ENCODE measurements at places on chromosomes 16 and 17.

DNA sequence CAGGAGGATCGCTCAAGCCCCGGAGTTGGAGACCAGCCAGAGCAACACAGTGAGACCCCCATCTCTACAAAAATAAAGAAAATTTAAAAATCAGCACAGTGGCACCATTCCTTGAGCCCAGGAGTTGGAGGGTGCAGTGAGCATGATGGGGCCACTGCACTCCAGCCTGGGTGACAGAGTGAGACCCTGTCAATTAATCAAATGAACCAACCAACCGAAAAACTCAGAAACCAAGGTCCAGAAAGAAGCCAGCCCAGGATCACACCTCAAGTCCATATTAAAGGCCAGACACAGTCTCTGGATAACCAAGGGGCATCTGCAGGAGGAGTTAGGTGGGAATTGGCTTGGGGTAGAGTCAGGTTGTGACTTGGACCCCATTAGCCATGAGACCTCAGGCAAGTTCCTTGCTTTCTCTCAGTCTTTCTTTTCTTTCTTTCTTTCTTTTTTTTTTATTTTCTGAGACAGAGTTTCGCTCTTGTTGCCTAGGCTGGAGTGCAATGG, 2.4 kb downstream of the HSD17B1 start:
- no peak for DNase-seq

DNA sequence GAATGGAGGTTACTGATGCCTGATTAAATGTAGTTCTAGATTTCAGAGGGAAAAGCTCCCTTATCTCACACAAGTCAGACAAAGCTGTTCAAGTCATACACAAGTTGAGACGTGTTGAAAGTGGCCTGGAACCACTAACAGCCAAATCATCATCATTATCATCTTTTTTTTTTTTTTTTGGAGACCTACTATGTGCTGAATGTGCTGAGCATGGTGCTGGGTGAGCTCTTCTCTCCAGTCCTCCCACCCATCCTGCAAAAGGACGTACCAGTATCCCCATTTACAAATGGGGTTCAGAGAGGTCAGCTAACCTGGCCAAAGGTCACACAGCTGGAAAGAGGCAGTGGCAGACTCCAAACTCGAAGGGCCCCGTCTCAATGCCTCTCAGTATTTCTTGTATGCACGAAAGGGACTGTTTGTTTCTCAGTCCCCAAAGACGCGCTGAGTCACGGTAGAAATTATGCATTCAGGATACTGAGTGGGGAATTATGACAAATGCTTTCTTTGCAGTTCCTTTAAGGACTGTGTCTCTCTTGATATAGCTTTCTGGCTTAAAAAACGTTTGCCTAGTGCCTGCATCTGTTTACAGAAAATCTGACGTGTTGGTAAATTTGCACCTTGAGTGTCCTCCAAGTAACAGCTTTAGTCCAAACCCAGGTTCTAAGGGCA, 235.5 kb downstream of the XYLT1 start:
- DNase-seq = no peak

DNA sequence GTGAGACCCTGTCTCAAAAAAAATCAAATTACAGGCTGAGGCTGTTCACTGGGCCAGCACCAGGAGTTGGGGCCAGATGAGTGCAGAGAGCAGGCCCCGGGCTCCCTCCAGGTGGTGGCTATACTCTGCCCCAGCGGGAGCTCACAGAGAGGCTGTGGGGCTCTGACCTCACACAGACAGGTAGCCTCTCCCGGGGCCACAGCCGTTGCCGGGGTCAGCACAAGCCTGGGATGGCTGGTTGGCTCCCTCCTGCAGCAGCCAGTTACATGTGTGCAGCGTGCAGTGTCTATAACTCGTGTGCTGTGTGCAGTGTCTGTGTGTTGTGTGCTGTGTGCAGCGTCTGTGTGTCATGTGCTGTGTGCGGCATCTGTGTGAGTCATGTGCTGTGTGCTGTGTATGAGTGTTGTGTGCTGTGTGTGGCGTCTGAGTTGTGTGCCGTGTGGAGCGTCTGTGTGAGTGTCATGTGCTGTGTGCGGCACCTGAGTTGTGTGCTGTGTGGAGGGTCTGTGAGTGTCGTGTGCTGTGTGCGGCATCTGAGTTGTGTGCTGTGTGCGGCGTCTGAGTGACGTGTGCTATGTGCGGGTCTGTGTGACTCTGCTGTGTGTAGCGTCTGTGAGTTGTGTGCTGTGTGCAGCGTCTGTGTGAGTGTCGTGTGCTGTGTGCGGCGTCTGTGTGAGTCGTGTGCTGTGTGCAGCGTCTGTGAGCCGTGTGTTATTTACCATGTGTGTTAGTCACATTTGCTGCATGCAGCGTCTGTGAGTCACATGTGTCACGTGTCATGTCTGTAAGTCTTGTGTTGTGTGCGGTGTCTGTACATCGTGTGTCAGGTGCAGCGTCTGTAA, 20.9 kb downstream of the MAPK8IP3 start:
- no peak for DNase-seq

GRCh38 chr17:76480632-76481031, 13.2 kb downstream of the AANAT start:
- DNase-seq = no peak

GRCh38 chr16:67936880-67937605, 393 bp upstream of the PSMB10 start:
- DNase-seq = no peak

DNA sequence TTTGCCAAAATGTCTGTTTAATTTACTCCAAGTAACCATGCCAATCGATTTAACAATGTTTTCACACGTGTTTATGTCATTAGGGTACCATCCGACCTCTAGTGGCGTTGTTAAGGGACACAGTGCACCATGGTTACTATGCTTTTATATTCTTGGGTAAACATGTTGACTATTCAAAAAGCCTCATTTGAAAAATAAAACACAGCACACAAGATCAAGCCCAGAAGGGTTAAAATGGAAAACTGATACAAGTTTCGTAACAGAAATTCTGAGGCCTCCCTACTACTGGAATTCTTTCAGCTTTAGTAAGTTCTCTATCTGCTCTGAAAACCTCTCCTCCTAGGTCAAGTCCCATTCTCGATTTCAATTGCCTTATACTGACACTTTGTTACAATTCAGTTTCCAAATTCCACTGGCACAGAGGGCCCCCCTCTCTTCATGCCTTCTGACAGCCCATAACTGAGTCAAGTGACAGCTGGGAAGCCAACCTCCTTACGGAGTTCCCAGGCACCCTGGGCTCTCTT, 2.1 kb downstream of the CFAP20 start:
- DNase-seq = no peak
